Stimulated activated CD8-positive, alpha-beta memory T cell treated with anti-CD3 and anti-CD28 coated beads, Interleukin-15, amount 100 ng/mL, for 48 hours (primary cell): ENCODE measurements at places on chromosomes 16 and 17.

DNA sequence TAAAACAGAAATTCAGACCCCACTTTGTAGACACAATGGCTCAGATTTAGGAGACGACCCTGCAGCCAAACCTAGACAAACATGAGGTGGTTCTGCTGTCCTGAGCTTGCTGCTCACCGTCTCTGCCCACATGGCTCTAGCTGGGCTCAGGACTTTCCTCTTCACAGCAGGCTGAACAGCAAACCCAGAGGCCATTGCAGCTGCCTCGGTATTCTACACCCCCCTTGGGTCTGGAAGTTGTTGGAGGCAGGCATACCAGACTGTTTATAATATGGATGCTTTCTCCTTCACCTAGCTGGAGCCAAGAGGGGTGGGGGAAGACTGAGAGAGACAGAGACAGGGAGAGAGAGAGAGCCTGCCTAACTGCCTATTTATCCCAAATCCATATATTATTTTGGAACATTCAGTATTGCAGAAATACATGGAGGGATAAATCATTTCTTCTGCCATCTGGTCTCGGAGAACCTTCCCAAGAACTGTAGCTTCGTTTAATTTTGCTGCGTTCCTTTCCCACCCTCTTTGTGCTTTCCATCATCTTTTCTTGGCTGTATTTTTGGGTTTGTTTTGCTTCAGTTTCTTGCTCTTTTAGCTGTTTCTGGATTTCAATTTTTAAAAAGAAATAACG, 628.2 kb upstream of the RBFOX1 start:
- DNase-seq: no peak

- peak; percentile 58 for DNase-seq
Observed at GRCh38 chr17:82859431-82860403, 19.9 kb upstream of the ZNF750 start.

- no peak for DNase-seq
Observed at GRCh38 chr16:28983644-28984043, 1.2 kb upstream of the LAT start.

- no peak for DNase-seq
Observed at GRCh38 chr17:82849076-82849945, 9.5 kb upstream of the ZNF750 start.

GRCh38 chr16:8459085-8459733, 131.1 kb downstream of the TMEM114 start:
- DNase-seq: no peak

DNA sequence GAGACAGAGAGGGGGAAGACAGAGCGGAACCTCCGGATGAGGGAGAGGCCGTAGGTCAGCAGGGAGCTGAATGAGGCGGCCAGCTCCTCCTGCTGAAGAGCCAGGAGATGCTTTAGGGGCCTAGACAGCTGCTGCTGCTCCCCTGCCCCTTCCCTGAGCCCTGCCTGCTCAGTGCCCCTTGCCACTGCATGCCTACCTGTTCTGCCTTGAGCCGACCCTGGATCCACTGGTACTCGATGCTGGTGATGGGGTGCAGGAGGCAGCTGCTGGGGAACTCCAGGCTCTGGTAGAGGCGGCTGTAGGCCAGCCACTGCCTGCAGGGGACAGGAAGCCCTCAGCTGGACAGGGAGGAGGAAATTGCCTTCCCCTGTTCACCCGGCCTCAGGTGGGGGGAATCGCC, 7.6 kb downstream of the UNC13D start:
- DNase-seq: no peak

DNA sequence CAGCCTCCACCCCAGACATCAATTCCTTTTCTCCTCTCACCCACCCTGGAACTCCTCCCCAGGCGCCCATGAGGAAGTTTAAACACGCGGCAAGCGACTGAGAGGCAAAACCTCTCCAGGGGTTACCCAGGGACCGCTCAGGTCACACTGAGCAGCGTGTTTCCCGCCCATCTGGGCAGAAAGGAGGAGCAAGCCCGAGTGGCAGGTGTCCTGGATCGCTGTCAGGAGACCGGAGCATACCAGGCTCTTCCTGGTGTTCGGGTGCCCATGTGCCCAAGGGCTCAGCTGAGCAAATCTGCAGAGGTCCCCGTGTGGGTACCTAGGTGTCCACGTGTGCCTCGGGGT, 491 bp downstream of the SLC25A19 start:
- DNase-seq: no peak

GRCh38 chr17:38426441-38426840, 1.8 kb upstream of the ARHGAP23 start:
- no peak for DNase-seq

DNA sequence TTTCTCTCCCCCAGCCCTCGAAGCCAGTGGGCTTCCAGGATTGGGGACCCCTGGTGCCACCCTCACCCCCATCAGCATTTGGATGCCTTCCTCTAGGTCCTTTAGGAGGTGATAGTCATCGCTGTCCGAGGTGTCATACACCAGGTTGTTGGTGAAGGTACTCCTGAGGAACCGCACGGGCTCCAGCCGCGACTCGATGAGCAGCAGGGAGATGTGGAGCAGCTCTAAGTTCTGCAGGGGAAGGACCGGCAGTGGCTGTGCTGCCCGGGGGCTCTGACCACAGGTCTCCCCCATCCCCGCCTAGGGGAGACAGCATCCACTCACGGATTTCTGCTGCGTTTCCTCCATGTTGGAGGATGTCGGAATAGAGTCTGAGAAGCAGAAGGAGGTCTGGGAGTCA, 962 bp downstream of the CSHL1 start:
- no peak for DNase-seq

DNA sequence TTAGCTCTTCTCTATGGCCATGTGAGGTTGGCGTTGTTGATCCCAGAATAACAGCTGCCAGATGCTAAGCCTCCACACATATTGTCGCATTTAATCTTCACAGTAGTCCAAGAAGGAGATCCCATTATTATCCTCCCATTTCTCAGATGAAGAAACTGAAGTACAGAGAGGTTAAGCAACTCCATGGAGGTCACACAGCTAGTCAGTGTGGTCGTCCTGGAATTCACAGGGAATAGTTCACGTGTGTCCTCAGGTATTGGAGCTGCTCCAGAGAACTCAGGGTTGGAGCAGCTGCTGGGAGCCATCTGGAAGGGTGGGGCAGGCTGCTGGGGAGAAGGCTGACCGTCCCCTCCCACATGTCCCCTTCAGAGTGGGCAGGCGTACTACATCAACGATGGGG, 19.5 kb downstream of the SDR42E2 start:
- DNase-seq: no peak

GRCh38 chr17:28958820-28959455, 7.6 kb upstream of the PHF12 start:
- no peak for DNase-seq

DNA sequence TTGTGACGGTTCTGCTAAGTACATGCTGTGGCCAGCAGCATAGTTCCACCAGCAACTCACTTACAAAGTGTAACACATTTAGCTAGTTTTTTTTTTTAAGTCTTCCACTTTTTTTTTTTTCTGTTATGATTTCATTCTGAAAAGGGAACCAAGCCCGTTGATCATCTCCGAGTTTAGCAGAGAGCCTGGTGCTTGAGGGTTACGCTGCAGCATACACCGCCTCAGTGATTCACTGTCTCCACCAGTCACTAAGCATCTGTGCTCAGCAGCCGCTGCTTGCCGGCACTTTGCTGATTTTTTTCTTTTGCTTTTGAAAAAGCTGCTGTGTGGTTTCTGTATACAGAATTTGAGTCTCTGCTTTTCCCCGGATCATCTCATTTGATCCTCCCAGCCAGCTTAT, 194.5 kb upstream of the CDH13 start:
- DNase-seq: no peak

- no peak for DNase-seq
Observed at GRCh38 chr16:22386976-22387375, 12.6 kb upstream of the CDR2 start.

GRCh38 chr17:82247182-82247823, 18.5 kb downstream of the SLC16A3 start:
- DNase-seq: no peak

DNA sequence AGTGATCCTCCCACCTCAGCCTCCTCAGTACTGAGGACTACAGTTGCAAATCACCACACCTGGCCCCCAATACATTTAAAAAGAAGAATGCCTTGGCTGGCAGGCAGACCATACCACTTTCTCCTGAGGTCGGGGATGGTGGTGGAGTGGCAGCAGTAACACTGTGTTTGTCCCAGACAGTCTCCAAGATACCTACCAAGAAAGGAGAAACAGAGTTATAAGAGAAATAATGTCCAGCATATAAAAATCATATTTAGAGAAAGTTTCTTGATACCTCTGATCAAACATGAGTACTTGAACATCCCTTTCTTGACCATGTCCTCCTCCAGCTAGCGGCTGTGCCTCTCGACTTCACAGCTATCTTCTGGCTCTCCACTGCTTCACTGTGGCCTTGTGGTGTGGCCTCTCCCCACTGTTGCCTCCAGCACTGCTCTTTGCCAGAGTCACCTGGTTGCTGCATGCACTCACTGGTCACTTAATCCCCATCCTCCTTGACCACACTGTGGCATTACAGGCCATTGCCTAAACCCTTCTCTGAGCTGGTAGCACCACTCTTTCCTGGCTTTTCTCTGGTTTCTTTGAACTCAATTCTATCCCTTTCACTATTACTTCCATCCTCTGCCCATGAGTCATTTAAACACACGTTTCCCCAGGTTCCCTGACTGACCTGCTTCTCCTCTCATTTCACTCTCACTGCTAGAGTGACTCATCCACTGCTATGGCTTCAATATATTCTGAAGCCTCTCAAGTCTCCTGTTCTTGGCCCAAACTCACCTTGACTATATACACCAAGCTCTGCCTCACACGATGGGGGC, 45.2 kb downstream of the XPO6 start:
- no peak for DNase-seq

DNA sequence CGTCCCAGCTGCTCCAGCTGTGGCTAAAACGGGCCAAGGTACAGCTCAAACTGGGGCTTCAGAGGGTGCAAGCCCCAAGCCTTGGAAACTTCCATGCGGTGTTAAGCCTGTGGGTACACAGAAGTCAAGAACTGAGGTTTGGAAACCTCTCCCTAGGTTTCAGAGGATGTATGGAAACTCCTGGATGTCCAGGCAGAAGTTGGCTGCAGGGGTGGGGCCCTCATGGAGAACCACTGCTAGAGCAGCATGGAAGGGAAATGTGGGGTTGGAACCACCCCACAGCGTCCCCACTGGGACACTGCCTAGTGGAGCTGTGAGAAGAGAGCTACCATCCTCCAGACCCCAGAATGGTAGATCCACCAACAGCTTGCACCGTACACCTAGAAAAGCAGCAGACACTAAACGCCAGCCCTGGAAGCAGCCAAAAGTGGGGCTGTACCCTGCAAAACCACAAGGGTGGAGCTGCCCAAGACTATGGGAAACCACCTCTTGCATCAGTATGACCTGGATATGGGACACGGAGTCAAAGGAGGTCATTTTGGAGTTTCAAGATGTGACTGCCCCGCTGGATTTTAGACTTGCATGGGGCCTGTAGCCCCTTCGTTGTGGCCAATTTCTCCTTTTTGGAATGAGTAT, 2.2 kb downstream of the SDR42E1 start:
- DNase-seq: no peak

DNA sequence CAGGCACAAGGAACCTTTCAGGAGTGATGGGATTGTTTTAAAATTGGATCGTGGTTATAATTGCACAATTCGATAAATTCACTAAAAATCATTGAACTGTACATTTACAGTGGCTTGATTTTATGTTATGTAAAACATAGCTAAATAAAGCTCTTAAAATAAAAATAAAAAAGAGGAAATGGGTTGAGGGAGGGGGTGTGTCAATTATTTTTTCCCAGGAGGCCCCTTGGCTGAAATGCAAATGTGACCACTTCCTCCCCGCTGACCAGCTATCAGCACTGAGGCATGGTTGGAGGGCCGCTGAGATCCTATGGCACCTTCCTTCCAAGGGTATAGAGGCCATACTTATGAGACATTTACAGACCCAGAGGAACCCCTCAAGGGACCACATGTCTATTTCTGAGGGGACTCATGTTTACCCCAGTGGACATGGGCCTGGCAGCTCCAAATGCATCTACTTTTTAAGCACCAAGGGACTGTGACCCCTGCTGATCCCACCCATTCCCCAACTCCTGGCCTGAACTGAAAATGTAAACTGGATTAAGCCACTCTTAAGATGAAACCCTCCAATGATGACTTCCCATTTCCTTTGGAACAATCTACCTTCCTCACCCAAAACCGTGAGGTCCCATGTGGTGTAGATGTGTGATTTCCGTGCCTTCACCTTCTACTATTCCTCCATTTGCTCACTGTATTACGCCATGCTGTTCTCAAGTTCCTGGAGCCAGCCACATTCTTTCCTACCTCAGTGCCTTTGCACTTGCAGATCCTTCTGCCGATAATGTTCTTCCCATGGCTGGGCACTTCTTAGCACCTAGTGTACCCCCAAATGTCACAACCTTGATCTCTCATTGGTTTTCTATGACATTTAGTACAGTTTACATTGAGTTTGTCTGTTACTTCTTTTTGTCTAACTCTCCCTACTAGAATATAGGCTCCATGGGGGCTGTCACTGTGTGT, 2.8 kb upstream of the IL21R start:
- DNase-seq: no peak

DNA sequence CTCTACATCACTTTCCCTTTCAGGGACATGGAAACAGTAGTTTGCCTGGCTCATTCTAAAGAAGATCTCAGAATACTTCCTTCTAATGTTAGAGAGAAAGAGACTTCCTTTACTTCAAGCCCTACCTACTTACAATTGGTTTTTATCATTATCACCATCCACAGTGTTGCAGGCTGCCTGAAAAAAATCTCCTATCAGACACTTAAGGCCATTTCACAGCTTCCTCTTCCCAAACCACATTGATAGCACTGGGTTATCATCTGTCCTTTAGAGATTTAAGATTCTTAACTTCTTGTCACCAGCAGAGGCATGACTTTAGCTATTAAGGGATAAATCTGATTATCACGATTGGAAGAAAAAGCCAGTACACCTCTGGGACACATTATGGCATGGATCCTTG, 178.5 kb upstream of the TBX2 start:
- DNase-seq: no peak

DNA sequence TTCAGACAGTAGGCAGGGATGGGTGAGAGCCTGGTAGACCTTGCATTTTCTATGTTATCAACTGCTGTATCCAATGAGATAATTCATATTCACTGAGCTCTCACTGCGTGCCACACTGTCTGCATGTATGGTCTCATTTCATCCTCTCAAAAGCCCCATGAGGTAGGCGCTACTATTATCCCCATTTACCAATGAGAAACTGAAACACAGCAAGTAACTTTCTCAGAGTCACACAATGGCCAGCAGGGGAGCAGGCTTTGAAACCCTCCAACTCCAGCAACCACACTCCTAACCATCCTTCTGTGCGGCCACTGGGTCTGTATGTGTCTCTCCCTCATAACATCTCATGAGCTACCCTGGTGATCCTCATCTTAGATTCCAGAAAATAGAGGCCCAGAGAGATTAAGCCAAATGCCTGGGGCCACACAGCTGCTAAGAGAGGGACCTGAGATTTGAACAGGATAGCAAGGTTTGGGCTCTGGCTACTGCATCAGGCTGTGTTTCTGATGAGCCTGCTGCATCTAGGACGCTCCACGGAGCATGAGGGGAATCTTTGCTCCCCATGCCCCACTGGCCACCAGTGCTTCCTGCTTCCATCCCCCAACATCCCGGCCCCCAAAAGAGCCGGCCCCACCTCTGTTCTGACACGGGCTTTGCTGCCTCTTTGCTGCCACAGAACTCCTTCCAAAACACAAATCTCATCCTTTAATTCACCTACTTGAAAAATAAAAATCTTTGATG, 3.2 kb downstream of the CCR7 start:
- DNase-seq: peak; percentile 58

- DNase-seq: no peak
Observed at GRCh38 chr16:88798772-88799455, 4.7 kb upstream of the CDT1 start.
